Mesenchymal stem cell (in vitro differentiated cells and primary cell): ENCODE measurements at places on chromosomes 13 and 19.

- DNase-seq, result no peak
Observed at GRCh38 chr13:97058926-97059325, 64.7 kb upstream of the OXGR1 start.

DNA sequence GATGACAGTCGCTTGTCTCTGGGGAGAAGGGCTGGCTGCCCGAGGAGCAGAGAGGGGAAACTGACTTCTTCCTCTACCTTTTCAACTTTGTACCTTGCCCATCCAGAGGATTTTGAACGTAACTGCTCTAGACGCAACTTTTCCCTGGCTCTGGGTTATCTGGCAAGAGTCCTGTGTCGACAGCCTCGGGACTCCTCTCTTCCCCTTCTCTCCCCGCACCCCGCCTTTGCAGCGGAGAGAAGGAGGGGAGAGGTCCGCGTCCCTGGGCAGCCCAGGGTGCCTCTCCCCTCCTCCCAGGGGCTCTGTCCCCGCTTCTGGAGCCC is 574 bp downstream of the SH3GL1 start:
- peak; percentile 42 for DNase-seq

GRCh38 chr19:55418185-55418584 is 10.6 kb upstream of the UBE2S start:
- DNase-seq, result peak; percentile 86

- no peak for DNase-seq
Observed at GRCh38 chr19:46927106-46927505, 66.3 kb downstream of the ARHGAP35 start.

GRCh38 chr19:4598712-4599111 is 39.2 kb upstream of the SEMA6B start:
- no peak for DNase-seq

GRCh38 chr13:98966019-98966418 is 11.8 kb downstream of the DOCK9 start:
- no peak for DNase-seq

- DNase-seq, result no peak
Observed at GRCh38 chr13:67577361-67577760, 347.2 kb upstream of the PCDH9 start.

- DNase-seq, result no peak
Observed at GRCh38 chr13:26855921-26856320, 95.3 kb upstream of the GPR12 start.

DNA sequence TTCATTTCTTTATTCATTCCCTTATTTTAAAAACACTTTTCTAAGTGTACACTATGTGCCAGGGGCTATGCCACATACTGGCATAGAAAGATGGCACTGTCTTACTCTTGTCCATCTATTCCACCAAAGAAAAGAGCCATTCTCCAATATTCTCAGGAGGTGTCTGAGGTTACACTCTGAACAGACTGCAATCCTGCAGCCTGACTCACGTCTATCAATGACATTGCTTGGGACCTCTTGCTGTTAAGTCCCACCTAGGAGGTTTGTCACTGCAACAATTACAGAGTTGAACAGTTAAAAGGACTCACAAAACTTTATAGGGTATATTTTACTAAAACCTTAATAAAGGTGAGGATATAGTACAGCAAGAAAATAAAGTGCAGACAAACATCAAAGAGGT is 512.9 kb upstream of the HTR2A start:
- DNase-seq, result no peak

DNA sequence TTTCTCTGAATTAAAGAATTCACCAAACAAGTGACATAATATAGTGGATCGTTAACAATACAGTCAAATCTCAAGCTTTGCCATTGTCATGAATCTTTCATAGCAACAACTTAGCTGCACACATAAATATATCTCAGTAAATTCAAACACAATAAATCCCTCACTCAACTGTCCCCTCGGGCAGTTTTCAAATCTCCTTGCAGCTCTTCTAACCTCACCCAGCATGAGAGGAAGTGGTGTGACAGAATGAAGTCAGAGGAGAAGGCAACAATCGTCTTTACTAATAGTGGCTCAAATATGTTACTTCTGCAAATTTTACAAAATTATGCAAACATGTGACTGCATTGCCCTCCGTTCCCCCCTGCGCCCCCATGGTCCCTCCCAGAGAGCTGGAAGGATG is 148.2 kb downstream of the RAP2A start:
- DNase-seq, result no peak

- DNase-seq, result no peak
Observed at GRCh38 chr13:51865838-51866237, 4.1 kb downstream of the CCDC70 start.

- no peak for DNase-seq
Observed at GRCh38 chr13:50089633-50090032, 74.4 kb downstream of the KCNRG start.

- DNase-seq, result no peak
Observed at GRCh38 chr13:41413872-41414271, 43.5 kb upstream of the RGCC start.

- DNase-seq, result peak; percentile 98
Observed at GRCh38 chr19:45443462-45444317, 20.0 kb upstream of the ERCC1 start.

- DNase-seq, result no peak
Observed at GRCh38 chr13:28067491-28067890, 32.9 kb downstream of the FLT3 start.

DNA sequence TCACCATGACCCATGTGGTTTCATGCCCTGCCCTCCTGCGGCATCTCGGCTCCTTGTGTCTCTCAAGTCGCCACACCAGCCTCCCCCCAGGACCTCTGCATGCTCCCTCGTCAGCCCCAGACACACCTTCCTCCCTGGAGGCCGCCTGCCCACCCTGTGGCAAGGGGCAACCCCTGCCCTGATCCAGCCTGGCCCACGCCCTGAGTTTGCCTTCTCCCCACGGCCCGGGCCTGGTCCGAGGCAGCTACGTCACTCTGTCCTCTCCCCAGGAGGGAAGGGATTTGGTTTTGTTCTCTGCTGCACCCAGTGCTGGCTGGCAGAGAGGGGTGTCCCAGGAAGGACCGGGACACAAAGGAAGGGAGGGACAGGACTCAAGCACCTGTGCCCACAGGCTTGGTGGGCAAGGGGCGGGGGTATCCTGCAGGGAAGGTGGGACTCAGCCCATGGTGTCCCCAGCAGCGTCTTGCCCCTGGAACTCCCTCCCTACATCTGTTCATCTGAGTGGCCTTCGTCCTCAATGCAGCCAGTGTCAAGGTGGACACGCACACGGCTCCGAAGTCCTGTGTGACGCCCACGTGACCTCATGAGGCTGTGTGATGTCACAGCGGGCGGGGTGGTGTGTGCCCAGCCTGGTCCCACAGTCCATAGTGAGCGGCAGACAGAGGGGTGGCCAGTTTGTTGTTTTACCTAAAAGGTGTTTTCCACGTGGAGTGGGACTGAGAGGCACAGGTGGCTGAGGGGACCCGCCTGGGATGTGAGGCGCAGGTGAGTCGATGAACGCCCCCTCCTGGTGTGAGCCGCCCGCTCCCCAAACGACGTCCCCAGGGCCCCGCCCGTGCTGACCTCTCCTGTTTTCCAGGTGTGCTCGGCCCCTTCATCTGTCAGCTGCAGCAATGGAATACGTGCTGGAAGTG is at the start of gene TEX29:
TSS of gene TEX29 (plus strand) at position 645 of the 914 bp plus-strand sequence. CDS start at position 894, 249 bp downstream.
- no peak for DNase-seq

DNA sequence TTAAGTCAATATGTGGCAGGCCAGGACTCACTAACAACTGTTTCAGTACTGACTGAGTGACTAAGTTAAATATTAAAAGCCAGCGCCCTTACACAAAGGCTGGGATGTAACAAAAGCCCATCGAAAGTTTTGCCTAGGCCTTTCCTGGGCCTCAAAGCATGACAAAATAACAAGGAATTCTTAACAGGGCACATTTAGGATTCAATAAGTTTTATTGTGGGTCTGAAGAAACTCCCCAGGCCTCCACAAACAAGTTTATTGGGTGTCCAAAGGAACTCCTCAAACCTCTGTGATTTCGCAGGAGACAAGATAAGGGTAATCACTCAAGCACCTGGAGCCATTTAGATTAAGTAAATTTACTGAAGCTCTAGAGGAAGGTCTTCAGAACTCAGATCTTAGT is 130.7 kb upstream of the SGCG start:
- no peak for DNase-seq

GRCh38 chr19:11598746-11599145 is 1.5 kb downstream of the ZNF627 start:
- DNase-seq, result no peak

- DNase-seq, result peak; percentile 89
Observed at GRCh38 chr19:46639358-46640182, 3.6 kb upstream of the GNG8 start.

DNA sequence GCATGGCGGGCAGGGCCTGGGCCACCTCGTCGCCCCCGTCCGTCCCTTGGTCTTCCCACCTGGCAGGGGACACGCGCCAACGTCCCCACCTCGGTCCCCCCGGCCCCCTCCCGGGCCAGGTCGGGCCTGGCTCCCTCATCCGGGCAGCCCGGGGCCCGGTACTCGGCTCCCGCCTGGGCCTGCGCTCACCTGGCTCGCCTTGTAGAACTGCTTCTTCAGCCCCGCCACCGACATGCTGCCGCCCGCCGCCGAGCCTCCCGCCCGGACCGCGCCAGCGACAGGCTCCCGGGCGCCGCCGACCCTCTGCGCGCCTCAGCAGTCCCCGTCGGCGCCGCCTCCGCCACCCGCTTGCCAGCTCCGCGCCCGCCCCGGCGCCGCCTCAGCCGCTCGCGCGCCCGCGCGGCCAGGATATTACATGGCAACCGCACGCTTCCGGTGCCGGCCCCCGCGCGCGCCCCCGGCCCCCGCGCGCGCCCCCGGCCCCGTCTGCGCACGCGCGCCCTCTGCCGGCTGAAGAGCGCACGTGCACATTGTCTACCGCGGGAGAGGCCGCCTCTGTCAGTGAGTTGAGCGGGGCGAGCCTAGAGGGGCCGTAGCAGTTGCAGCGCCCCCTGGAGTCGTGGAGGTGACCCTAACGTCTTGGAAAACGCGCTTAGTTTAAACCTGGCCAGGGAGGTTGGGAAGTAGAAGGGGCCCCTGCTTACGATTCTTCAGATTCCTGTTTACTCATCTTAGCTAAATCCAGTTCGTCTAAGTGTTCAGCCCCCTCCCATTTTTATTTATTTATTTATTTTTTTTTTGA is at the start of gene SH3GL1:
TSS of gene SH3GL1 (minus strand) at position 413 of the 802 bp plus-strand sequence. CDS start at position 234, 179 bp downstream.
- peak; percentile 90 for DNase-seq

GRCh38 chr19:9636018-9636417 is 15.0 kb upstream of the ZNF561 start:
- no peak for DNase-seq

DNA sequence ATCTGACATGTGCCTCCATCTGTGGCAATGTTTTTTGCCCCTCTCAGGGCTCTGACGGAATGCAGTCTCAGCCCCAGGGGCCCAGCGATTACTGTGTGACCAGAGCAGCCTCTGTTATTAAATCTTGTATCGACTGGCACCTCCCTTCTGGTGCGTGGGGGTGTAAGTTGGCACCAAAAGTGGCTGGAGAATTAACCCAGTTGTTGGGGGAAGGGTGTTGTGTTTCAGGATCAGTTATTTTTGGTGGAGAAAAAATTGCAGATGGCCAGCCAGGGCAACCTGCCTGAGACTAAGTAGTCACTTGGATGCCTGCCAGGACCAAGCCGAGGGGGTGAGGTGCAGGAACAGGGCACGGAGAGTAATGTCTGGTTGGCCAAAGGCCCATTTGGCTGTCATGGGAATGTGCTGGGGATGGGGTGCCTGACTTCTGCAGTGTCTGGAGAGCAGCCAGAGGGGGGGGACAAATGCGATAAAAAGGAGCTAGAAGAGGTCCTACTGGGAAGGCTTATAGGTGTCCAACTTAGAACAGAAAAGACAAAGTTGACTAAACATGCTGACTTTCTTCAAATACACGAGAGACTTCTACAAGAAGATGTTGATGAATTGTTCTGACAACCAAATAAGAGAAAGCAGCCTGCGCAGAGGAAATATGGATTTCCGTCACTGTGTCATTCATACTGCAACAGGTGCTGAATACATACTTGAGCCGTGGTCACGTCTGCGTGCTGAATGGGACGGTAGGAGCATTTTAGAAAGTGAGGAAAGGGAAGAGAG is 69.8 kb downstream of the SIAH3 start:
- DNase-seq, result no peak

DNA sequence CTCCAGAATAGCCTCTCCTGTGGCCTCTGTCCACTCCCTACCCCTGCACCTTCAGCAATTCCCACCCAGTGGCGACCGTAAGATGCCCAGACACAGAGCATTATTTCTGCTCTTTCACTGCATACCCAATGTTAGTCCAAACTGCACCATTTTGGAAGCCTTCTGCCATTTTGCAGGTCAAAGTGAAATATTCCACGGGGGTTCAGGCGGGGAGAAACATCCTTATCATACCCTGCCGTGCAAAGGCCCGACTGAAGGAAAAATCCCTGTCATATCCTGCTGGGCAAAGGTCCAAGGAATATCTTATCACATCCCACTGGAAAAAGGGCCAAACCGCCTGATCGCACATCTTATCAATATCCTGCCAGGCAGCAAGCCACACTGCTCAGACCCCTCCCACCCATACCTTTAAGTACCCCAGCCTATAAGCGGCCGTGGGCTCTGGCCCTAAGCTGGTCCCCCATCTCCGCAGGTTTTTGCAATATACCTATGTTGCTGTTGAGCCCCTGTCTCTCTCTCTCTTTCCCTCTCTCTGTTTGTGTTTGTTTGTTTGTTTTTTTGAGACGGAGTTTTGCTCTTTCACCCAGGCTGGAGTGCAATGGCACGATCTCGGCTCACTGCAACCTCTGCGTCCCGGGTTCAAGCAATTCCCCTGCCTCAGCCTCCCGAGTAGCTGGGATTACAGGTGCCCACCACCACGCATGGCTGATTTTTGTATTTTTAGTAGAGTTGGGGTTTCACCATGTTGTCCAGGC is 18.2 kb downstream of the CLEC11A start:
- DNase-seq, result no peak

GRCh38 chr13:84567848-84568247 is 685.6 kb upstream of the SLITRK1 start:
- DNase-seq, result no peak

DNA sequence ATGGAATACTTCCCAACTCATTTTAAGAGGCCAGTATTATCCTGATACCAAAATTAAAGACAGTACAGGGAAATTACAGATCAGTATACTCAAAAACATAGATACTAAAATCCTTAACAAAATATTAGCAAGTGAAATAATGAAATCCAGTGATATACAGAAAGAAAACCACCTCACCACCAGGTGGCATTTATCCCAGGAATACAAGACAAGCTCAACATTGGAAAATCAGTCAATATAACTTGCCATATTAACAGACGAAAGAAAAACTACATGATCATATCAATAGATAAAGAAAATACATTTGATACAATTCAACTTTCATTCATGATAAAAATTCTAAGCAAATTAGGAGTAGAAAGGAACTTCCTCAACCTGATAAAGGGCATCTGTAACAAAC is 6.7 kb upstream of the GNA15 start:
- DNase-seq, result peak; percentile 68

DNA sequence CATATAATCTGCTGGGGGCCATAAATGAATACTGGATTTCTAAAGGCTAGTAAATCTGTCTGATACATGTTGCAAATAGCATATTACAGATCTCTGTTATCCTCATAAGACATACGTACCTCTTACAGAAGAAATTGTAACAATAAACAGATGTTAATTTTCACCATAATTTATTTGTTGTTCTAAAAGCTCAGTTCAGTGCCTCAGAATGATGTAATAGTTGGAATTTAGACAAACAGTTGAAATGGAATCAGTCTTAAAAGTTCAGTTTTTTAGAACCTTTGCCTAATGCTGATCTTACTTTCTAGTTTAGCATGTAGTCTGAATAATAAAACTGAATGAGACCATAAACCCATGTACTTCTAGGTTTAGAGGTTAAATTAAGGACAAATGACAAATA is 43.1 kb downstream of the B3GLCT start:
- DNase-seq, result no peak
